ENCODE measurements at places on chromosomes 7 and 10.
A peak's percentile ranks its signal among the peaks of the same experiment; 100 is the strongest.

- no peaks in the 10 kb centered on the region for H3K27me3 ChIP-seq
- no peak overlapping the region for H3K4me3 ChIP-seq
- peak overlapping the region; percentile 23 for H3K27ac ChIP-seq
- DNase-seq, result no peak
- peaks cover 9% of the 10 kb centered on the region for H3K4me1 ChIP-seq
Measured at GRCh38 chr7:107754642-107755041, 10.7 kb downstream of the CBLL1 start.

DNA sequence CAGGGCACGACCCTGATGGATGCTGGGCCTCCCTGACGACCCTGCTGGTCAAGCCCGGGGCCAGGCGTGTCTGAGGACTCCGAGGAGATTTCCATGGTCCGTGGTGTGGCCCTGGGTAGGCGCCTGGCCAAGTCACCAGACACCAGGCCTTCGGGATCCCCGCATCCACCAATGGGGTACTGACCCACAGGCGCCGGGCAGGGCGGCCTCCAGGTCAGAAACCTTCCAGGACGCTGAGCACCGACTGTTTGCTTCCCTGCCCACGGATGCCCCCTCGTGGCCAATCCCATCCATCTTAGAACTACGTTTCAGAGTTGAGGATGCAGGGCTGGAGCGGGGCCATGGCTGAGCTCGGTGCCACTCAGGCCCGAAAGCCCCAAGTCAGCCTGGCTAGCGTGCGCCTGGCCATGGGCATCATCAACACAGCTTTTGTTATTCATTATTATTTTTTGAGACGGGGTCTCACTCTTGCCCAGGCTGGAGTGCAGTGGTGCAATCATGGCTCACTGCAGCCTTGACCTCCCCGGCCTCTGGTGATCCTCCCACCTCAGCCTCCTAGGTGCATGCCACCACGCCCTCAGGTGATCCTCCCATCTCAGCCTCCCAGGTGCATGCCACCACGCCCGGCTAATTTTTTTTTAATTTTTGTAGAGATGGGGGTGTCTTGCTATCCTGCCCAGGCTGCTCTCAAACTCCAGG, 7.1 kb upstream of the AMZ1 start:
- peaks cover 13% of the 10 kb centered on the region for H3K4me1 ChIP-seq
- no peak overlapping the region for H3K27ac ChIP-seq
- H3K4me3 ChIP-seq, result no peak overlapping the region
- peaks cover 72% of the 10 kb centered on the region for H3K27me3 ChIP-seq

DNA sequence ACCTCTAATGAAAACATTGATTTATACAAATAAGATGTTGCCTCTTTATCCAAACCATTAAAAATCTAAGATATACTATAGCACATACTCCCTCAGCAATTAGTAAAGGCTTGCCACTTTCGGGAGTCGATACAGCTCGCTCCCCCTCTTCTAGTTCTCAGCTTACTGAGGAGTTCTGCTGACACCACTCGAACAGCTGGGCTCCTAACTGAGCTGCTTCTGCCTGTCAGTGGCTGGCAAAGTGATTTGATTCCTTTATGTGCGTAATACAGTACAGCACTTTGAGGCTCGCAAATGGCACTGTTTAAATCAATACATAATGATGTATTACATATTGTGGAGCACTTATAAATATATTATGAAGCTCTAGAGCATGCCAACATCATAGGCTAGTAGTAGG, 241.8 kb downstream of the CREB5 start:
- no peaks in the 10 kb centered on the region for H3K27me3 ChIP-seq
- H3K36me3 ChIP-seq, result no peaks in the 10 kb centered on the region
- H3K4me3 ChIP-seq, result no peak overlapping the region

GRCh38 chr7:85103357-85103756, 83.5 kb downstream of the SEMA3D start:
- no peak overlapping the region for H3K4me3 ChIP-seq
- H3K27ac ChIP-seq, result no peak overlapping the region
- DNase-seq, result no peak
- H3K27me3 ChIP-seq, result no peaks in the 10 kb centered on the region

GRCh38 chr10:111481866-111482265, 405.0 kb downstream of the ADRA2A start:
- H3K36me3 ChIP-seq, result no peaks in the 10 kb centered on the region
- no peak overlapping the region for H3K4me3 ChIP-seq
- peak; percentile 78 for DNase-seq
- H3K27me3 ChIP-seq, result no peaks in the 10 kb centered on the region
- H3K4me1 ChIP-seq, result no peaks in the 10 kb centered on the region
- H3K27ac ChIP-seq, result no peak overlapping the region

- no peak overlapping the region for H3K4me3 ChIP-seq
- no peak overlapping the region for H3K27ac ChIP-seq
- DNase-seq, result no peak
- no peaks in the 10 kb centered on the region for H3K4me1 ChIP-seq
Measured at GRCh38 chr7:85730012-85730411, 543.2 kb upstream of the SEMA3D start.
